ENCODE measurements at places on chromosomes 7 and 10. TPM values are rescaled to one million over a fixed set of nuclear protein-coding genes. Genes with fewer than 3 reads are reported as not detected.

GRCh38 chr7:135959646-135960363 lies 17.4 kb downstream of the MTPN start:
- H3K27me3 ChIP-seq = no peaks in the 10 kb centered on the region
- H3K4me3 ChIP-seq = no peak overlapping the region
- H3K4me1 ChIP-seq = no peaks in the 10 kb centered on the region
- H3K27ac ChIP-seq = peak overlapping the region; percentile 14

- H3K27ac ChIP-seq = no peak overlapping the region
- H3K36me3 ChIP-seq = no peaks in the 10 kb centered on the region
- H3K27me3 ChIP-seq = no peaks in the 10 kb centered on the region
- DNase-seq = peak; percentile 57
These were observed 259.6 kb downstream of the RPS24 start for GRCh38 chr10:78292982-78293865.

DNA sequence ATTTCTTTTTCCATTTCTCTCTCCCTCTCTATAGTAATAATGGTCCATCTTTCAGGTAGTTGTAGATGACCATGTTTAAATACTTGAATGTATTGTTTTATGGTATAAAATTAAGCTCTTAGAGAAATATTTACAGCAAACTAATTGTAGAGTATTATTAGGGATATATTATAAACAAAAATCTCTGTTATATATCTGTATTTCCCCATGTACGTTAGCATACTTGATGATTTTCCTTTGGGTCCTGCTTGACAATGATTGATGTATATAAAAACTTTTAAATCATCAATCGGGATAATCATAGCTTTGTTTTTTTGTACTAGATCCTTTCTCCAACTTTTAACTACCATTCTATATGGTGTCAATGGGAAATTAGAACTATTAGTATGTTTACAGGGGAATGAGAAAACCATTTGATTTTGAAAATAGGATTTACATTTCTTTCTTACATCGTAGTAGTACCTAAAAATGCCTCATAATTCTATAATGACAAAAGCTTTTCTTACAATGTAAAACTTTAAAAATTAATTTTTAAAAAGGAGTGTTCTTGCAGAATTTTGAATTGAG lies 117.5 kb upstream of the CDK13 start:
- DNase-seq = no peak
- no peaks in the 10 kb centered on the region for H3K36me3 ChIP-seq
- no peak overlapping the region for H3K27ac ChIP-seq
- no peaks in the 10 kb centered on the region for H3K4me1 ChIP-seq
- H3K27me3 ChIP-seq = peaks cover 82% of the 10 kb centered on the region

GRCh38 chr7:8612584-8612983 lies 179.2 kb downstream of the NXPH1 start:
- H3K4me1 ChIP-seq = no peaks in the 10 kb centered on the region
- no peaks in the 10 kb centered on the region for H3K36me3 ChIP-seq
- no peaks in the 10 kb centered on the region for H3K27me3 ChIP-seq
- H3K27ac ChIP-seq = no peak overlapping the region
- DNase-seq = no peak

DNA sequence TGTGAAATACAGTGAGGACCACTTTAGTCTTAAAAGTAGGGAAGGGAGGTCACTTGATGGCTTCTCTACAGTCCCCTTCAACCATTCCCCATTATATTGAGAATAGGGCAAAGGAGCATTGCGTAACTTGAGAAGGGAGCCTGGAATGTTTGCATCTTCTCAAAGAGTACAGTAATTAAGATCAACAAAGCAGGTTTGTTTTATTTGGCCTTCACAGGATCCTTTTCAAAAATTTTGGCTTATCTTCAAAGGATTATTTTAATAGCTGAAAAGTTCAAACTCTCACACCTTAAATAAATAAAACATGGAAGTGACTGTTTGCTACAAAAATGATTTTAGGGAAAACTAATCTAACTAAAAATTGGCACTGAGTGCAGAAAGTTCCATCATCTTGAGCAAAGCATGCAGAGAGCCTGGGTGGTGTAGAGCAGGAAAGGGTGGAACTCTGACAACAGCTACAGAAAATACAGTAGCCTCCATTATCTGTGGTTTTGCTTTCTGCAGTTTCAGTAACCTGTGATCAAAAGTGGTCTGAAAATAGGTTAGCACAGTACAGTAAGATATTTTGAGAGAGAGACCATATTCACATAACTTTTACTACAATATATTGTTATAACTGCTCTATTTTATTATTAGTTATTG lies 214.0 kb downstream of the MDFIC start:
- H3K4me3 ChIP-seq = no peak overlapping the region
- DNase-seq = no peak
- peak overlapping the region; percentile 48 for H3K27ac ChIP-seq
- no peaks in the 10 kb centered on the region for H3K36me3 ChIP-seq

DNA sequence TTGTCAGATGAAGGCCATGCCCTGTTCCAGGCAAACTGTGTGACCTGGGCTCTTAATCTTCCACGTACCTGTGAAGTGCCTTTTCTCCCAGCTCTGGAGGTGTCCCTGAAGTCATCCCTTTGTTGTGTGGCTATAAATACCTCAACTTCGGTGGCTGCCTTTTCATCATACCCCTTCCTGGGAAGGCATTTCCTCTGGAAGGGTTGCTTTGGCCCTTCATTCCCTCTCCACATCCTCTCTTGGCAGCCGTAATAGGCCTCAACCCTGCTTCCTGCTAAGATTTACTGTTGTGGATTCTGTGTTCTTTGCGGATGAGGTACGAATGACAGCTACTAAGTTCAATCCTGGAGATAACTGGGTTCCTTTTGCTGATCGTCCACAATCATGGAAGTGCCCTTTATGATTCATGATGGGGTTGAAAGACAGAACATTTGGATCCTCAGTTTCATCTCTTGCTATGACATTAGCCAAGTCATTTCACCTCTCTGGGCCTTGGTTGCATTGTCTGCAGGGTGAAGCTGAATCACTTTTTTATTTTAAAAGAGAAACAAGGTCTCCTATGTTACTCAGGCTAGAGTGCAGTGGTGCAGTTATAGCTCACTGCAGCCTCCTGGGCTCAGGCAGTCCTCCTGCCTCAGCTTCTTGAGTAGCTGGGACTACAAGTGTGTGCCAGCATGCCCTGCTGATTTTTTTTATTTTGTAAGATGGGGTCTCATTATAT lies 23.6 kb downstream of the FKBP6 start:
- no peak overlapping the region for H3K27ac ChIP-seq
- no peaks in the 10 kb centered on the region for H3K4me1 ChIP-seq
- H3K36me3 ChIP-seq = no peaks in the 10 kb centered on the region
- H3K27me3 ChIP-seq = no peaks in the 10 kb centered on the region
- H3K4me3 ChIP-seq = no peak overlapping the region

GRCh38 chr10:110747609-110748464 lies 103.7 kb downstream of the RBM20 start:
- H3K4me3 ChIP-seq = no peak overlapping the region
- no peak for DNase-seq
- H3K27ac ChIP-seq = no peak overlapping the region
- H3K36me3 ChIP-seq = no peaks in the 10 kb centered on the region
- no peaks in the 10 kb centered on the region for H3K4me1 ChIP-seq
- no peaks in the 10 kb centered on the region for H3K27me3 ChIP-seq

DNA sequence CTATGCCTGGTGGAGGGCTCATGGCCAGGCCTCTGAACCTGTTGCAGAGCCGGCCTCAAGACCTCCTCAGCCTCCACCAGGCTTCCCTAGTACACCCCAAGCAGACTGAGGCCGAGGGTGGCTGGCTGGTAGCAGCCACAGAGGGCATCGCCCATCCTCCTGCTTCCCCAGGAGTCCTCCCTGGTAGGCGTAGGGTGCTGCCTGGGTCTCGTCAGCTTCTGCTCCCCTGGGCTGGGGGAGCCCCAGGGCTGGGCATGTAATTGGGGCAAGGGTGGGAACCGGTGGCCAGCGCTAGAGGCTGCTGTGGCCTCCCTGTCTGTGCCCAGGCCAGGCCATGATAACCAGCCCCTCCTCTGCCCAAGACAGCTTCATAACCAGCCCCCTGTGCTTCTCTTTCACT lies 32.6 kb downstream of the TBATA start:
- no peaks in the 10 kb centered on the region for H3K36me3 ChIP-seq
- H3K4me3 ChIP-seq = no peak overlapping the region
- H3K27ac ChIP-seq = no peak overlapping the region
- no peak for DNase-seq

- H3K4me1 ChIP-seq = no peaks in the 10 kb centered on the region
- DNase-seq = peak; percentile 26
- no peaks in the 10 kb centered on the region for H3K27me3 ChIP-seq
- no peak overlapping the region for H3K27ac ChIP-seq
These were observed 71.9 kb downstream of the C10orf105 start for GRCh38 chr10:71647526-71648253.

DNA sequence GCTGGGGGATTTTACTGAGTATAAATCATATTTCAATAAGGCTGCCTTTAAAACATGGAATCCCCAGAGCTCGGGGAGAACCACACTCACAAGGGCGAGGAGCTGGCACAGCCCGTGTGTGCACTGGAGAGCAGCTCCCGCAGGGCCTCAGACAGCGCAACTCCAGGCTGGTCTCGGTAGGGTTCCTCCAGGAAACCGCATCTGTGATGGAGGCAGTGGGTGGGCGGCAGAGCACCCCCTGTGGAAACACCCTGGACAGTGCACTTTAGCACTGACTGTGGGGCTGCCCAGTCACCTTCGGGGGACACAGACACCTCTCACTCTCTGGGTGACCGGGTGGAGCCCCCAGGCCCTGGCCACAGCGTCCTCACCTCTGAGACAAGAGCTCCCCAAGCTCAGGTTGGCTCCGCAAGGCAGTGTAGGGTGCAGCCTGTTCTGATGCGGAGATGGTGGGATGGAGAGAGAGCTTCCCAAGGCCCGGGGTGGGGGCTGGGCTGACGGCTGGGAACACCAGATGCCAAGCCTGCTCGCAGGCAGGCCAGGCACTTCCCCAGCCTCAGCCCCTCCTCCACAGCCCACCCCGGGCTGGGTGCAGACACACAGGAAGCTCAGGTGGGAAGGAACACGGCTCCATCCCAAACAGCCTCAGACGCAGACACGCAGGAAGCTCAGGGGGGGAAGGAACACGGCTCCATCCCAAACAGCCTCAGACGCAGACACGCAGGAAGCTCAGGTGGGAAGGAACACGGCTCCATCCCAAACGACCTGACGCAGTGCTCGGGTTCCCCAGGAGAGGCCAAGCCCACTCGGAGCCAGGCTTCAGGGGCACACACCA lies 224.4 kb downstream of the MAD1L1 start:
- no peak overlapping the region for H3K27ac ChIP-seq
- H3K27me3 ChIP-seq = no peaks in the 10 kb centered on the region
- no peaks in the 10 kb centered on the region for H3K4me1 ChIP-seq
- H3K36me3 ChIP-seq = peaks cover 20% of the 10 kb centered on the region
- H3K4me3 ChIP-seq = no peak overlapping the region
- DNase-seq = no peak

GRCh38 chr7:130149281-130150139 lies 55.7 kb downstream of the TMEM209 start:
- no peak overlapping the region for H3K4me3 ChIP-seq
- no peak for DNase-seq
- peaks cover 7% of the 10 kb centered on the region for H3K4me1 ChIP-seq
- H3K27ac ChIP-seq = no peak overlapping the region

DNA sequence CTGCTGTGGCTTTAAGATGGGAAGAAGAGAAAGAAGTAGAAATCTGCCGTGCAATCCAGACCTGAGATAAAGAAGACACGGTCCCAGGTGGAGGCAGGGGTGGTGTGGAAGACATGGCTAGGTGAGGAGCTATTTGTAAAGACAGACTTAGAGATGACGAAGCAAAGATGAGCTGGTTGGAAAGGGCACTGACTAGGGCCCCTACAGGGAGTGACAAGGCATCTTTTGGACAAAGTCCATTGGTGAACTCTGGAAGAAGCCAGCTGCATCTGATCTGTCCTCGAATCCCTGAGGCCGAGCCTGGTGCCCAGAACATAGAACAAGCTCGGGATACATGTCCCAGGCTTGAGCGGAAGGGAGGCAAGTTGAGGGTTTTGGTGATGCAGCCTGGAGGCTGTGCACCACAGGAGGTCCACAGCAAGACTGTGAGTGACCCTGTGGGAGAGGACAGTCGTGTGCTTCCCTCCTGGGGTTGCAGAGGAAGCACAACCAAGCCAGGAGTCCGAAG lies 191.2 kb downstream of the ADAM12 start:
- no peaks in the 10 kb centered on the region for H3K36me3 ChIP-seq
- no peaks in the 10 kb centered on the region for H3K4me1 ChIP-seq
- H3K4me3 ChIP-seq = no peak overlapping the region
- no peaks in the 10 kb centered on the region for H3K27me3 ChIP-seq
- no peak for DNase-seq
- no peak overlapping the region for H3K27ac ChIP-seq

DNA sequence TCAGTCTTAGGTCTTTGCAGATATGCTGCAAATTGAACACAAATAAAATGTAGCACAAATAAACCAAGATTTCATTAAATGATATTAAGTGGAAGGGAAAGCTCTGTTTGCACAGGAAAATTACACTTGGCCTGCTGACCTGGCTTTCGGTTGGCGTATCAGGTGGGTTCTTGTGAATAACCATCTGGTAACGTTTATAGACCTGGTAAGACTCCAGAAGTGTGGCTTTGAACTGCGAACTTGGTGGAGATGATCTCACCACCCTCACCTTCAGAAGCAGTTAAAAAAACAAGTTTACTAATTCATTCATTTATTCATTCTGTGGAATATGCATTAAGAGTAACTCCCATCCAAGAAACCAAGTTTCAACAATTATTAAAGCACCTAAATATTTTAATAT lies 28.1 kb downstream of the ATE1 start:
- no peak overlapping the region for H3K4me3 ChIP-seq
- no peak for DNase-seq
- no peak overlapping the region for H3K27ac ChIP-seq
- no peaks in the 10 kb centered on the region for H3K4me1 ChIP-seq
- no peaks in the 10 kb centered on the region for H3K27me3 ChIP-seq

DNA sequence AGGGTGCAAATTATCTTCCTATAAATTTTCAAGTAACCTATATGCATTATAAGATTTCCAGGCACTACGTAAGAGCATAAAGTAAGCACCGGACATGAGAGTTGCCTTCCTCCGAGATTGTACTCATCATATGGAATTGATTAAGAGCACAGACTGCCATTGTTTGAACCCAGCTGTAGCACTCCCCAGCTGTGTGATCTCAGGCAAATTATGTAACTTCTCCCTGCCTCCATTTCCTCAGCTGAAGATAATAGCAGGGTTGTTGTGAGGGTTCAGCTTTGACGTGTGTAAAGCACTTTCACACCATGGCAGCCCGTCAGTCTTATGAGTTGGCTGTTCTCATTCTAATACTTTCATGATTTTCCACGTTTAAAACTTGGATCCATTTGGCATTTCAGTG lies 122.6 kb downstream of the ITIH5 start:
- peaks cover 7% of the 10 kb centered on the region for H3K4me1 ChIP-seq
- H3K27ac ChIP-seq = no peak overlapping the region
- DNase-seq = no peak
- no peaks in the 10 kb centered on the region for H3K36me3 ChIP-seq
- H3K4me3 ChIP-seq = no peak overlapping the region

Gene SPRN
- not detected for total RNA-seq

Gene PRF1
- 15.0 TPM for total RNA-seq

Gene INHBA
- 8.0 TPM for total RNA-seq

Gene UBTD1
- total RNA-seq = 41.0 TPM

Gene FAM180A
- total RNA-seq = 6.8 TPM
